ENCODE measurements at places on chromosomes 7 and 10.

- DNase-seq: no peak
Measured at GRCh38 chr10:43640603-43641002, 8.1 kb downstream of the ZNF32 start.

GRCh38 chr10:95278061-95278988, 12.5 kb downstream of the PDLIM1 start:
- DNase-seq: peak; percentile 86

GRCh38 chr10:110239892-110240291, 32.5 kb downstream of the MXI1 start:
- no peak for DNase-seq

GRCh38 chr10:28285816-28286215, 17.0 kb downstream of the MPP7 start:
- no peak for DNase-seq

- DNase-seq: no peak
Measured at GRCh38 chr7:2610898-2611297, 20.9 kb upstream of the TTYH3 start.

DNA sequence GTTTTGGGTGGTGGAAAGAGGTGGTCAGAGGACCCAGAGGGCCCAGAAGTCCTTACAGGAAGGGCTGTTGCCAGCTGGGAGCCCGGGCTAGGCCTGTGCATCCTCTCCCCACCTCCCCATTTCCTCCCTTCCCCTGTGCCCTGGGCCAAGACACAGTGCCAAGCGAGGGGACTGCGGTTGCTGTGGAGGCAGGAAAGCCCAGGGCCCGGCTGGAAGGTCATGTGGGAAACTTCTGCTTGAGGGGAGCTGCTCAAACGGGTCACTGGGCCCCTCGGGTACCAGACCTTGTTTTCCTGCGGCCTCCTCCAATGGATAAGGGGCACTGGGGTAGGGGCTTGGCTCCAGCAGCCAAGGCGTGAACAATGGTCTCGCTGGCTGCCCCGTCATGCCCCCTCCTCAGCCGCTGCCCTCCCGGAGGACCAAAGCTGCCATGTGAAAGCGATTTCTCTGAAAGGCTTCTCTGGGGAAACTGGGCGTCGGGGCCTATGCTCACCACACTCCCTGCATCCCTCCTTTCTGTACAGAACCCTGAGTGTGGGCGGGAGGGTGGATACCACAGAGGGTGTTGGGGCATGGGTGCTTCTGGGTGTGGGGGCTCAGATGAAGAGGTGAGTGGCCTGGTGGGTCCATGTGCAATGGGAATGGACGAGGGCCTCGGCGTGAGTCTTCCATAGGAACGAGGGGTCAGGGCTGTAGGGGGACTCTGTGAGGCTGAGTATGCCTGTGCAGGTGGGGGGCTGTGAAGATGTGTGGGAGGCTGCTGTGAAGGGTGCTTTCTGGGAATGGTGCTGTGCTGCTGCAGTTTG, 135.3 kb downstream of the PTPN20 start:
- no peak for DNase-seq

DNA sequence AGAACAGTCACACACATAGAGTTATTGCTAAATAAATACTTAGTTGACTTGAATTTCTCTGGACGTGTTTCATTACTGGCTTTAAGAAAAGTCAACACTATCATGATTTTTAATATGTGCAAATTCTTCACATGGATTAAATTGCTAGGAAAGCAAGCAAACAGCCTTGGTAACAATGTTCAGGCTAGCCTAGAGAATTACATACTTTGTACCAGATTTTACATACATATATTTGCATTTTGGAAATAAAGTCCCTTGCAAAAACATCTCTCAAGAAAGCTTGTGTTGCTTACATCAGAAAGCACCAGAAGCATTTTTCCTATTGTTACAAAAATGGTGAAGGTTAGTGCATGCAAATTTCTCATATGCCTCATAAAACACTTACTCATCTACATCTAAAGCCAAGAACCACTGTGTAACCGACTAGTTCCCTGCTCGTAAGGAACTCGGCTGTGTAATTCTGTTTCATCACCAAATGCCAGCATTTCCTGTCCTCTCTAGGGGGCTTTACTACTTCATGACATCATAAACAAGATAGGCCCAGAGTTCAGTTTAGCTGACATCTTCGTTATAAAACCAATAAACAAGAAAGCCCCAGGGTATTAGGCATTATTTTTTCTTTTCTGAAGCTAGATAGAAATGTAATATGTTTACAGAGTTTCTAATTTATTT, 87.8 kb downstream of the CFAP58 start:
- DNase-seq: peak; percentile 92

- no peak for DNase-seq
Measured at GRCh38 chr7:68125168-68125567, 1128.5 kb downstream of the TYW1 start.

- peak; percentile 62 for DNase-seq
Measured at GRCh38 chr10:72126184-72126871, 38.0 kb upstream of the SPOCK2 start.

DNA sequence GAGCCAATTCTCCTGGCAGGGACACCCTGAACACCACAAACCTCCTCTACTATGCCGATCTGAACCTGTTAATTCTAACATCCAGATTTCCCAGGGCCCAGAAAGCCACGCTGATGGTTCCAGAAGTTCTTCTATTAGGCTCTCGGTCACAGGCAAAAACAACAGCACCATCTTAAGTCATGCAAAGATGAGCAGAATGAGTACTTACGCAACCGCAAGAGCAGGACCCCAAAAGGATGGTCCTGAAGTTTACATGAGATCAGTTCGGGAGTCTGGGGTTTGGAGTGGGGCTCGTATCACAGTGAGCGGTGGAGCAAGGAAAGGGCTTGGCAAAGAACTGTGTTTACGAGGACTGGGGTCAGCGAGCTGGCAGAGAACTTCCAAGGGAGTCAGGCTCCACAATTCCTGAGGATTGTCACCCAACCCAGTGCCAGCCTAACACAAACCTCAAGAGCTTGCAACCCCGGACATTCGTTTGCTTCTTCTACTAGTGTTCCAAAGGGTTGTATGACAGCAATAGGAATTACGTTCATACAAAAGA, 532.6 kb downstream of the TNS3 start:
- DNase-seq: no peak

- DNase-seq: no peak
Measured at GRCh38 chr7:77687747-77688144, 8.5 kb upstream of the RSBN1L start.

GRCh38 chr7:100198266-100198665, 20.5 kb downstream of the STAG3 start:
- no peak for DNase-seq

DNA sequence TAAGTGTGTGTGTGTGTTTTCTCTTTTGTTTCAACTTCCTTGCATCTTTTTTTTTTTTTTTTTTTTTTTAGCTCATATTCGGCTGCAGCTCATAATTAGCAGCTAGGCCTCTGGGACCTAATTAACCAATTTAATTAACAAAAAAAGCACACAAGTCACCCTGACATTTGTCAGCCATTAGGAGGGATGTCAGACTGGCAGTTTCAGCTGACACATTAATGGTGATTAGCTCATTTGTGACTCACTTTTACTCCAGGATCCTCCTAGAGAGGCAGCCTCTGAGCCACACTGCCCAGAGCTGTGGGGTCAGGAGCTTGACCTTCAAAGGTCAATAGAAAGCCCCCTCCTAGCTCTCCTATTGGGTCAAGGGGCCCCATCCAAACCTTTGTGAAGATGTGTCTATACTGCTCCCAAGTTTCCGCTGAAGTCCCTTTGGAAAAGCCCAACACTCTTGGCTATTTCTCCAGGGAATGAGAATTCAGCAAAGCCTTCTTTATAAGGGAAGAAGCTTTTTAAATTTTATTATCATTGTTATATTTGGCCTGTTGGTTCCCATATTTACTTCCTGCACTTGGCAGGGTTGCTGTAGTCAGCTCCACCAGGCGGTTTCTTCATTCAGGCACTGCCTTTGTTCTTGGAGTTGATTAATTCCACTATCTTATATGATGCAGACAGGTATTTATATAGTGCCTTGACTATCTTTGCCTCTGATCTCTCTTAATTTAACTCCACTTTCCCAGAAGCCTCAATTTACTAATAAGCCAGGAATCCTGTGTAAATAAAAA, 109.5 kb upstream of the HABP2 start:
- DNase-seq: no peak

DNA sequence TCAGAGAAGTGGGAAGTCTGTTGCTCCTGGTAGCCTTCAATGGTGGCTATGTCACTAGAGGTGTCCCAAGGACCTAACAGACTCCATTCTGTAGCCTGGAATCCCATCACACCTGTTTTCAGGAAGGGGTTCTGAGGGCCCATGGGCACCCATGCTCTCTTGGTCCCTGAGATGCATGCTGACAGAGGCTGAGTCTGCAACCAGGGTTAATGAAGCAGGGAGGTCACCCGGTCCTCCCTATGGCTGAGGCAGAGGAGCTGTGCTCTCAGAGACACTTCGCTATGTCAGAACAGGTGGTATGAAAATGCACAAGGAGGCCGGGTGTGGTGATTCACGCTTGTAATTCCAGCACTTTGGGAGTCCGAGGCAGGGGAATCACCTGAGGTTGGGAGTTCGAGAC, 452.1 kb downstream of the TCERG1L start:
- DNase-seq: no peak

DNA sequence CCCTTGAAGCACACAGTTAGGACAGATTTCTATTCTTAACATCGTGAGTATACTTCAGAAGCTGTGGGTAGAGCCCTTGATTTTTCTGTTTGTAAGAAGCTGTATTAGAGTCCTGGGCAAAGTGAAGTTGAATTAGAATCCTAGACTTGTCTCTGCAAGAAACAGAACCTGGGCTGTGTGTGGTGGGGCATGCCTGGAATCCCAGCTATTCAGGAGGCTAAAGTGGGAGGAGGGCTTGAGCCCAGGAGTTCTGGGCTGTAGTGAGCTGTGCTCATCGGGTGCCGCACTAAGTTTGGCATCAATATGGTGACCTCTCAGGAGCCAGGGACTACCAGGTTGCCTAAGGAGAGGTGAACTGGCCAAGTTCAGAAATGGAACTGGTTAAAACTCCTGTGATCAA, 183.4 kb downstream of the GNAI1 start:
- DNase-seq: no peak

DNA sequence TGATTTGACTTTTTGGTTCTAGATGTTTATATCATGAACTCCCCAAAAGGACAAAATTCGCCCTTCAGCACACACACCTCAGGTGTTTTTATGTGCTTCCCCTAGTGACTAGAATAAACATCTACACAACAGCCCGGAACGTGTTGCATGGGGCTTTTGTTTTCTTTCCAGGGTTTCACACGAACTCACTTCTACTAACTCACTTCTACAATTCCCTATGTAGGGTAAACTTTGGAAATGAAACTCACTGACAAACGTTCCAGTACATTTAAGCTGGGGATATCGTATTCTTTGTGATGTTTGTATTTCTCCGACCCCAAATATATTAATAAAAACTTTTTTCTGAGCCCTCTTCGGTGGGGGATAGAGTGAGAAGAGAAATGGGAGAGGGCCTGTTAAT, 1.4 kb downstream of the TRA2A start:
- DNase-seq: peak; percentile 36

DNA sequence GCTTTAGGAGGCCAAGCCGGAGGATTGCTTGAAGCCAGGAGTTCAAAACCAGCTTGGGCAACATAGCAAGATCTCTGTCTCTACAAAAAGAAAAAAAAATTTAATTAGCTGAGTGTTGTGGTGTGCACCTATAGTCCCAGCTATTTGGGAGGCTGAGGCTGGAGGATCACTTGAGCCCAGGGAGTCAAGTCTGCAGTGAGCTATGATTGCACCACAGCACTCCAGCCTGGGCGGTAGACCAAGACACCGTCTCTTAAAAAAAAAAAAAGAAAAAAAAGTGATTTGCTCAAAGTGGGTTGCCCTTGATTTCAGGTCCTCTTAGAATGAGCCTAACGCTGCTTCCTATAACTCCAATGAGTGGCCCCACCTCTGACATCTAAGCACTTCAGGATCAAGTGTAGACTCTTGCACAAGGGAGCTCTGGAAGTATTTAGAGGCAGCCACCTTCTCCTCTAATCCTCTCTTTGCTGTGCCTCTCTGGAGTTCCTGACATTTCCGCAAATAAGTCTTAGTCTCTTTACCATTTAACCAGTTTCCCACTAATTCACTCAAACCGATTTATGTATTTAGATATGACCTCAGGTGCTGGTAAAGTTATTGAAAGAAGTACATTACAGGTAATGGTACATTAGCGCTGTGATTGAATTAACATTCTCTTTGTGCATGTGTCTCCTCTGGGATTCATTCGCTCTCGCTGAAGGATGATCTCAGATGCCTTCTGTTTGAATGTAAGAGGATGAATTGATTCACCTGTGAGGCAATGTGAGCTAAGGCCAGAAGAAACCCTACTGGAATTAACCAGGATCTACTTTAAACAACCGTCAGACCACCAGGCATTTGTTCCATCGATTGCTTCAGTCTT, 60.8 kb upstream of the CELF2 start:
- DNase-seq: no peak

DNA sequence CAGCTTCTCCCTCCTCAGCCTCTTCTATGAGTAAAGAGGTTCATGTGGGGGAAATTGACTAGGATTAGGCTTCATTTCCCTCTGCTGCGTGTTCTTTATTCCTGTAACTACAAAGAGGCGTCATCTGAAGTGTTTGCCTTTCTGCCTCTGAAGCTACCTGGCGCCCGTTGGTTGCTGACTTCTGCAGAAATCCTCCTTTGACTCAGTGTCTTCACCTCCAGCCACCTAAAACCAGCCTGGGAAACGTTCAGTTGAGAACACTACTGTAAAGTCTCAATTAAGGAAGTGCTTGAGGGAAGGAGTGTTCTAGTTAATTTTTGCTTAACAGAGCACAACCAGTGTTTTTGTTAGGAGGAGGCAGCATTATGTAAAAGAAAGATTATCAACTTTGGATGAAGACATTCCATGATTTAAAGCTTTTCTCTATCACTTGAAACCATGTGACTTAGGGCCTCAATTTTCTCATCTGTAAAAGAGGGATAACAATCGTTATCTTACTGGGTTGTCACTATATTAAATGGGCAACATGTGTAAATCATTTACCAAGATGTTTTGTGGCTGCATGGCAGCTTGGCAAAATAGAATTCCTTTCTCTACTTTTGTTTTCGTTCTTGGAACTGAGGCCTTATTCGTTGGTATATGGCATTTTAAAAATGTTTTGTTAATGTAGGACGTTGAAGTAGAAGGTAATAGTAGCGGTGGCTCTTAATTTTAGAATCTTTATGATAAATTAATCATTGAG, 642.9 kb downstream of the SDK1 start:
- no peak for DNase-seq

- peak; percentile 38 for DNase-seq
Measured at GRCh38 chr7:93245525-93246432, 13.6 kb downstream of the VPS50 start.

- peak; percentile 76 for DNase-seq
Measured at GRCh38 chr10:77428691-77429395, 208.8 kb downstream of the KCNMA1 start.

DNA sequence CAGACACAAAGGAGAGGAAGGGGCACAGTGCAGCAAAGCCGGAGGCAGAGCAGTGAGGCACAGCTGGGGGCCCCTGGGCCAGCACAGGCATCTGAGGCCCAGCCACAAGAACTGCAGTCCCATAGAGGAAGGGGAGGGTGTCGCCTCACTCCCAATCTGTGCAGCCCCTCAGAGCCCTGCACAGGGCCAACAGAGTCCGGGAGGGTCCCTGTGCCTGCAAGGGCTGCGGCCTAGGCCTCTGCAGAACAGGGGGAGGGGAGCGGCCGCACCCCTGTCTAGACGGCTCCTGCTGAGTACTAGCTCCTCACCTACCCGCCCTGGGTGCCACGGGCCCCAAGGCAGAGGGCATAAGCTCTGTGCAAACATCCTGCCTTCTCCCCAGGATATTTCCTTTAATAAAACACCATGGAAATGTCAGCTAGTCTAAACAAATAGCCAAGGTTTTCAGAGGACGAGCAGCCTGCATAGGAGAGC, 32.4 kb upstream of the RET start:
- DNase-seq: no peak

Measured in AG10803 (cell line).